Effector CD4-positive, alpha-beta T cell (primary cell): ENCODE measurements at places on chromosomes 1 and 21.

- DNase-seq: no peak
Observed at GRCh38 chr1:15339570-15339969, 70.1 kb upstream of the EFHD2 start.

GRCh38 chr1:35807614-35808449 is at the start of gene AGO4:
TSS of gene AGO4 (plus strand) at chr1:35808016. CDS start at chr1:35808417, 401 bp downstream.
- DNase-seq: peak; percentile 10

GRCh38 chr1:40951943-40952743 is 27.4 kb upstream of the CTPS1 start:
- peak; percentile 47 for DNase-seq

- DNase-seq: no peak
Observed at GRCh38 chr21:38914528-38915293, 109.0 kb downstream of the ETS2 start.

DNA sequence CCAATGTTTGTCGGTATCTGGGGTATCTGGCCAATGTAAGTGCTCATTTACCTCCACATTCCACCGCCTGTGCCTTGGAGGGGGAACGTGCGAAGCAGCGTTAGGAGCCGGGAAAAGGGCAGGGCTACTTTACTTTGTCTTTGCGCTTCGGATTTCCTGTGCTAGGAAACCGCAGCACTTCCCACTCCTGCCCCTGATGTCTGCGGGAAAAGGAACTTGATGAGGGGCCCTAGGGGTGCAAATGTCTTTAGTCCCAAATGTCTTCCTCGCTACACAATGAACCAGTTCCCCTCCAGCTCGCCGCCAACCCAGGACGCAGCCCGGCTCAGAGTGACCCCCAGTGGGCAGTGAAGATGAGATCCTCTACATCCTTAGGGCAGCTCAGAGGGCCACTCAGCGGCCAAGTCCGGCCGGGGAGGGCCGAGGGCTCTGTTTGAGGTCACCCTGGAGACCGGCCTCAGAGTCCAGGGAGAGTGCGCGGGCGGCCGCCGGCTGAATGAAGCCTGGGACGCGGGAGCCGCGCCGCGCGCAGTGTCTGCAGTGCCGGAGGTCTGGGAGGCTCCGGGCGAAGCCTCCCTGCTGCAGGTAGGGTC is at the start of gene DYNLT5:
Gene DYNLT5 (plus strand): TSS at position 460 of the 593 bp plus-strand sequence. CDS start 2,200 bp downstream, outside the sequence.
- no peak for DNase-seq

- DNase-seq: no peak
Observed at GRCh38 chr1:99503276-99503747, 142.6 kb upstream of the PALMD start.

DNA sequence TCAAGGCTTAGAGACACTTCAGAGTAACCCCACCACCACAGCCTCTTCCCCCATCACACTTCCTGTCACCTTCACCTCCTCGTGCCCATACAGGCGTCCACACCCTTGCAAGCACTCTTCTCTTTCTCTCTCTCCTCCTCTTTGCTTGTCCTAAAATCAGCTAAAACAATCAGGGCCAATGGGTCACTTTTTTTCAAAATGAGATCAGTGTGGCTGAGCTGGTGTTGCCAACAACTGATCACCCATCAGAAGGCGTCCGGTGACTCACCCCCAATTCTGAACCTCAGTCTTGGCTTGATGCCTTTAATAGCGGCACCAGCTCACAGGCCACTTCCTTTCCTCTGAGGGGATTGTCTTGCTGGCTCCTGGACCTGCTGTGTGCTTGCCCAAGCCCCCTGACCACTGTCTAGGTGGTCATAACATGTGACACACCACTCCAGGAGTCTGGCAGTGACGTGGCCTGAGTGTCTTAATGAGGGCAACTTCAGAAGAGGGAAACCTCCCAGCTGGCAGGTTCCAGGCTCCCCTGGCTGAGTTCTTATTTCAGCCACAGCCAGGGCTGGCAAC is 1.6 kb downstream of the DRAXIN start:
- peak; percentile 14 for DNase-seq

- peak; percentile 27 for DNase-seq
Observed at GRCh38 chr1:149917571-149918144, at the start of gene SV2A. TSS of gene SV2A (minus strand) at chr1:149917844. CDS start at chr1:149913840, 4,004 bp downstream.

DNA sequence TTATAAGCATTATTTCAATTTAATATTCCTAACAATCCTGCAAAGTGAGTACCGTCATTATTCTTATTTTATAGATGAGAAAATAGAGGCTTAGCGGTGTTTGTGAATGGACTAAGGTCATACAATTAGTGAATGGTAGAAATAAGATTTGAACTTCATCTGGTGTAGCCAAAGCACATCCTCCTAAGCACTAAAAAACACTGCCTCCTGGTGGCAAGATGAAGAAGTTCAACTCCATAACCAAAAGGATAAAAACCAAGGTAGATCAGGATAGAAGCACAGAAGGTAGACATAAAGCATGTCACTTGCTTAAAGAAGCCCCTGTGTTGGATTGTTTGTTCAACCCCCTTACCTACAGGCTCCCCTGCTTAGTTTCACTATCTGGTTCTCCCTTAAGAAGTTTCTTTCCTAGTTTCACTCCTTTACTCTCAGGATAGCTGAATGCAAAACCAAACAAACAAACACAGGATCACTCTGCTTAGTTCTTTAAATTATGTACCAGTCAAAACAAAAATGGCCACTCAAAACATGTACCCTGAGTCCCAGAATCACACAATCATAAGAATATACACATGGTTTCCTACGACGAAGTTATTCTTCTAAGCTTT is 12.7 kb upstream of the AIM2 start:
- no peak for DNase-seq

DNA sequence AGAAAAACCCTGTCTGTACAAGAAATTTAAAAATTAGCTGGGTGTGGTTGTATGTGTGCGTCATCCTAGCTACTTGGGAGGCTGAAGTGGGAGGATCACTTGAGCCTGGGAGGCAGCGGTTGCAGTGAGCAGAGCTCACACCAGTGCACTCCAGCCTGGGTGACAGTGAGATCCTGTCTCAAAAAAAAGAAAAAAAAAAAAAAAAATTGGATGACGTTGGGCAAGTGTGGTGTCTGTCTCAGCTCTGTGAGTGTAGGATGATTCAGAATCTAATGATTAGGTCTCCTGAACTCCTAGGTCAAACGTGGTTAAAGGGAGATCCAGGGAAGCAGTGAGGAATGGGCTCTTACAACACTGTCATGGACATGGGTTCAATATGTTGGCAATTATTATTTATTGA is 435.9 kb downstream of the KIF26B start:
- no peak for DNase-seq

DNA sequence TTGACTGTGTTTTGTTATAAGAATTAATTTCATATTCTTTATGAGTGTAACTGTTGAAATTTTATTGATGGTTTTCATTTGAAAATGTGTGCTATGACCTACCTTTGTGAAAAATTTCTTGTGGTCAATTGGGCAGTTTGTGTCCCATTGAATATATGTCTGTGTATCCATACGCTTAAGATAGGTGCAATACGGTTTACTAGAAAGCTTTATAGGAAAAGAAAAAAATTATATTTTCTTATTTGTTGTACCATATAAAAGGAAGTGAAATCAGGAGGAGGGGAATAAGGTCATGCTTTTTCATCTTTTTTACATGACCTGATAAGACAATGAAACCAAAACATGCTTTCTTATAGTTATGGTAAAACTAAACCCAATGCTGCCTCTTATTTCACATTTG is 807.7 kb downstream of the USP25 start:
- no peak for DNase-seq

DNA sequence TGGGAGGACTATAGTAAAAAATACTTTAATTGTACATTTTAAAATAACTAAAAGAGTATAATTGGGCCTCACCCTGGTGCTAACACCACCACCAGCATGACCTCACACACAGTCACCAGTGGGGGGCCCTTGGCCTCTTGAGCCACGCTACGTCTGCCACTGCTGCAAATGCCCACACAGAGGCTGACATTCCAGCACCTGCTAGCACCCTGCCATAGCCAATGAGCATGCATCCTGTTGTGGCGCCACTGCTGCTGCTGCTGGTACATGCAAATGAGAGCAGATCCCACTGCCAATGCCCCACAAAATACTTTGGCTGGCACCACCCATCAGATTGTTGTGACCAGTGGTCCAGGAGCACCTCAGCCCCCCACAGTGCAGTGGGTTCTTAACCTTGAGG is 31.5 kb upstream of the TNR start:
- DNase-seq: no peak

DNA sequence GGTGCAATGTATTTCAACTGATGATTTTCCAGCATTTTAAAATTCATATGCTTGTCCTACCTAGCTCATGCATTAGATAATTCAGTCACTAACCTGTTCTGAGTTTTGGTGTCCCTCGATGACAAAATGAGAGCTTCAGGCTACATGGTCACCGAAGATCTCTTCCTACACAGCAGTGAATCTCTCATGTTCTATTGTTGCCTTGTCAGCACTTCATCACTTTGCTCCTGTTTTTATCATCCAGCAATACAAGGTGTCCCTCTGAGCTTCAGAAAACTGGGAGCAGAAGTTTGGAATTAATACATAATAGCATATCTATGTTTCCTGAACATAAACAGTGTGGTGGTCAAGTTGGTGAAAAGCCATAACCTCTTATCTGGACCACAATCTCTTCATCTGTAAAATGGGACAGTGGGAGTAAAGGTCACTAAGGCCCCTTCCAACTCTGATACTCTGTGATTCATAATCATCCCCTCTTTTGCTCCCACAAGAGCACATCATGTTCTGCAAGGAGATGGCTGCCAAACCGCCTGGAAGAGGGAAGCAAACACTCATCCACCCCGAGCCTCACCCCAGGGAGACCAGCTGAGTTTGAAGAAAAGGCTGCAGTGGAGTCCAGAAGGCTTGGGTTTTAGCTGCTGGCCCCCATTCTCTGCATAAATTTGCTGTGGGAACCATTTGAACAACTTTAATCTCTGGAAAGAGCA is 137.9 kb upstream of the F3 start:
- DNase-seq: no peak

GRCh38 chr1:11664336-11665065 is 501 bp downstream of the FBXO6 start:
- DNase-seq: peak; percentile 28

DNA sequence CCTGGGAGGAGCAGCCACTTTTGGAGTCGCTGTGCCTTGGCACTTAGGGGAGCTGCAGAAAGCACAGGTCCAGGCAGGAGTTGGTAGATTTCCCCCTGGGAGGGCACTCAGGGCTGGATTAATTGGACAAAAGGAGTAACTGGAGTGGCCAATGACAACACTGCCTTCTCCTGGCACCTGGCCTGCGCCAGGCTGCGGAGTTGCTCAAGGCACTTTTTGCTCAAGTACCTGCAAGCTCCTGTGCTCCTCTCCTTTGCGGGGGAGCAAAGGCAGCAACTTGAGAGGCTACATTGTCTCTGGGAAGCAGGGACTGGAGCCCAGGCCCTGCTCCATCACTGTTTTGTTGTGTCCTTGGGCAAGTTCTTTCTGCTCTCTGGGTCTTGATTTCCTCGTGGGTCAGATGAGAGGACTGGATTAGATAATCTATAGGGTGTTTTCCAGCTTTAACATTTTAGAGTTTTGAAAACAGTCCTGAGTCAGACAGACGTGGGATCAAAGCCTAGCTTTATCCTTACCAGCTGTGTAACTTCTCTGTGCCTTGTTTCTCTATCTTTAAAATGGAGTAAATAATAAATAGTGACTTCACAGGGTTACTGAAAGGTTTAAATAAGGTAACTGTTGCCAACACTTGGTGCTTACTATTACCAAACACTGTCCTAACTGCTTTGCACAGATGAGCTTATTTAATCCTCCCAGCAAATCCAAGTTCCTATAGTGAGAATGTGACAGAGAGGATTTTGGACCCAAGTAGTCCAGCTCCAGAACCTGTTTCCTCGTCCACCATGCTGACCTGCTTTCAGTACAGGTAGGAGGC is 18.0 kb upstream of the GRHL3 start:
- DNase-seq: no peak

GRCh38 chr1:150227228-150227627 is 8.7 kb downstream of the ANP32E start:
- no peak for DNase-seq

- no peak for DNase-seq
Observed at GRCh38 chr1:62370594-62370993, 51.4 kb upstream of the KANK4 start.

DNA sequence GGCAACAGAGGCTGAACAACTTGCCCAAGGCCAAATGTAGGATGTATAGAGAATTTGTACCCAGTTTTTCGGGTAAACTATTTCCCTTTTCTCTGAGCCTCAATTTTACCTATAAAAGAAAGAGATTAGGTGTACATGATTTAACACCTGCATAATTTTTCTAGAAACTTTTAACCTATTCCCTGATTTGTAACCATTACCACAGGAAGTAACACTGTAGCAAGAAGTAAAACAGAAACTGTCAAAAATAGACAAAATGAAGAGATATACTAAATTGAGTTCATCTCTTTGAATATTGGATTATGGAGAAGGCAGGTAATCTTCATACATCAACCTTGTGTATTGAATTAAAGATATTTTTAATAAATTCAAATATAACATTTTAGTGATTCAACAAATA is 136.2 kb downstream of the ZC3H11B start:
- DNase-seq: no peak

GRCh38 chr1:84620720-84621313 is 46.6 kb upstream of the CTBS start:
- DNase-seq: peak; percentile 64

DNA sequence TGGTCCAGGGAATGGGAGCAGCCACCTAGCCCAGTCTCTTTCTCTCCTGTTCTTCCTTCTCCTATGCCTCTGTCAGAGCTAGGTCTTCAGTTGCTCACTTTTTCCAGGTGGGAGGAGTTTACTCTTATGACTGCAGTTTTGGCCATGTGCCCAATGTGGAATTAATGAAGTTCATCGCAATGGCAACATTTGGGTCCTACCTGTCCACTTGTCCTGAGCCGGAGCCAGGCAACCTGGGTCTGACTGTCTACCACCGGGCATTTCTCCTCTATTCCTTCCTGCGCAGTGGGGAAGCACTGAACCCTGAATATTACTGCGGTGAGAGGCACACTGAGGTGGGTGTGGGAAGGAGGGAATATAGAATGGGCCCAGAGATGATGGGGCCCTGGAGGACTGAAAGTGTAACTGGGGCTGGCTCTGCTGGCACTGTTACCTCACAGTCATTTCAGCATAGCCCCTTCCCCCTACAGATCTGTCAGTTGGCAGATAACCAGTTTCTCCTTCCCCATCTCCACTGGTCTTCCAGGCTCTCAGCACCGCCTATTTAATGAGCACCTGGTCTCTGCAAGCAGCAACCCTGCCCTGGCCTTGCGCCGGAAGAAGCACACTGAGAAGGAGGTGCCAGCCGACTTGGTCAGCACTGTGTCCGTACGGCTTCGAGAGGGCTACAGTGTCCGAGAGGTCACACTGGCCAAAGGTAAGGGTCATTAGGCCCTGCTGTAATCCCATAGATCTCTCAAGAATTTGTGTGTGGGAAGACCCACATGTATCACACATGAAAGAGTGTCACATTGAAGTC is 30.1 kb downstream of the SZT2 start:
- no peak for DNase-seq

GRCh38 chr1:76782809-76783208 is 84.5 kb upstream of the ST6GALNAC5 start:
- no peak for DNase-seq

GRCh38 chr1:67588178-67588855 is 96.7 kb upstream of the GADD45A start:
- no peak for DNase-seq
